Right ventricle myocardium superior (tissue), 1 donor: ENCODE measurements at places on chromosomes 7 and 10.

GRCh38 chr10:2897619-2898508 lies 169.5 kb upstream of the PFKP start:
- no peak for DNase-seq

DNA sequence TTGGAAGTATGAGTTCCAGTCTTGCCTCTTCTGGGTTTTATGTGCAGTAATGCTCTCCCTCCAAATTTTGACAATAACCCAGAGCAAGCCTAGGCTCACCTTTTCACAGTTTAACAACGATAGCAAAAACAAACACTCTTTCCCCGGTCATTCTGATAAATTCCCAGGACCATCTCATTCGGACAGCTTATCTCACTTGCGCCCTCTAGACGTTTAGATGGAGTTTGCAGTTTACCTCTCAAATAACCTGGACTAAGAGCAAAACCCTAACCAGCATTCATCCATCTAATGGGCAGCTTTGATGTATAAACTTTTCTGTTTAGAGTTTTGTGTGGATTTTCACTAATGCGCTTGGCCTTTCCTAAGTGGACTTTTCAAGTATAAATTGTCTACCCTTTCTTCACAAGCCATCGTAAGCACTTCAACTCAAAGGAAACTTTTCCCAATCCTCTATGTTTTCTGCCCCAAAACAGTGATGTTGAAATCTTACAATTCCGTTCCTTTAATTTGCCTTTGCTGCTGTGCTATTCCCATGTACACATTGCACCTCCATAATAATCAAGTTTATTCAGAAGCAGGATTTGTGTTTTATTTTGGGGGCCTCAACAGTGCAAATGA lies 114.9 kb downstream of the HDAC9 start:
- DNase-seq, result no peak

GRCh38 chr7:493661-494251 lies 25.9 kb downstream of the PDGFA start:
- peak; percentile 28 for DNase-seq

GRCh38 chr7:73954181-73954580 lies 73.8 kb upstream of the ELN start:
- DNase-seq, result no peak

- DNase-seq, result no peak
Measured at GRCh38 chr10:93498166-93498565, 1.8 kb downstream of the CEP55 start.

- no peak for DNase-seq
Measured at GRCh38 chr10:70673929-70674559, 1.7 kb downstream of the ADAMTS14 start.

- DNase-seq, result no peak
Measured at GRCh38 chr10:5584895-5585516, 60.2 kb downstream of the CALML3 start.
